ENCODE measurements at places on chromosomes 4 and X.

GRCh38 chr4:70508801-70509200 is 9.6 kb upstream of the AMTN start:
- DNase-seq, result no peak

DNA sequence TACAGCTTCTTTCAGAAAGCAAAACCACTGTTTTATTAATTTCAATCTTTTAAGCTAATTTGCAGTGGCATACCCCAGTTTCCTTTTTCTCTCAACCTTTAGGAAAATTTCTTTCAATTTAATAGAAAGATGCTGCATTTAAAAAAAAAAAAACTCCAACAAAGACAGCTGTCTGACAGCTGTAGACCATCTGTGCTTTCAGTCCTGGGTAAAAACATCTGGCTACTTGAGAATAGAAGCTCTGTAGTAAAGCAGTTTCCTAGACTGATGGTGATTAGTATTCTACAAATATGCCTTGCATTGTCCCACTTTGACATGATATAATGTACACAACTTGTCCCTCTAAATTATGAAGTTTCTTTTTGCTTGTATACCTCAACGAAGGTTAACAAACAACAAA is 197.8 kb downstream of the EDA start:
- no peak for DNase-seq

DNA sequence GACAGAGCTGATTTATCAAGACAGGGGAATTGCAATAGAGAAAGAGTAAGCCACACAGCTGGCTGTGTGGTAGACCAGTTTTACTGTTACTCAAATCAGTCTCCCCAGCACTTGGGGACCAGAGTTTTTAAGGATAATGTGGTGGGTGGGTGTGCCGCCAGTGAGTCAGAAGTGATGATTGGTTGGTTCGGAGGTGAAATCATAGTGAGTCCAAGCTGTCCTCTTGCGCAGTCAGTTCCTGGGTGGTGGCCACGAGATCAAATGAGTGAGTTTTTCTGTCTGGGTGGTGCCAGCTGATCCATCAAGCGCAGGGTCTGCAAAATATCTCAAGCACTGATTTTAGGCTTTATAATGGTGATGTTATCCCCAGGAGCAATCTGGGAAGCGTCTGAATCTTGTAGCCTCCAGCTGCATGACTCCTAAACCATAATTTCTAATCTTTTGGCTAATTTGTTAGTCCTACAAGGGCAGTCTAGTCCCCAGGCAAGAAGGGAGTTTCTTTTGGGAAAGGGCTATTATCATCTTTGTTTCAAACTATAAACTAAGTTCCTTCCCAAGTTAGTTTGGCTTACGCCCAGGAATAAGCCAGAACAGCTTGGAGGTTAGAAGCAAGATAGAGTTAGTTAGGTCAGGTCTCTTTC is 44.0 kb upstream of the PPP1R2C start:
- no peak for DNase-seq

- DNase-seq, result no peak
Observed at GRCh38 chr4:10722957-10723356, 38.4 kb upstream of the CLNK start.

DNA sequence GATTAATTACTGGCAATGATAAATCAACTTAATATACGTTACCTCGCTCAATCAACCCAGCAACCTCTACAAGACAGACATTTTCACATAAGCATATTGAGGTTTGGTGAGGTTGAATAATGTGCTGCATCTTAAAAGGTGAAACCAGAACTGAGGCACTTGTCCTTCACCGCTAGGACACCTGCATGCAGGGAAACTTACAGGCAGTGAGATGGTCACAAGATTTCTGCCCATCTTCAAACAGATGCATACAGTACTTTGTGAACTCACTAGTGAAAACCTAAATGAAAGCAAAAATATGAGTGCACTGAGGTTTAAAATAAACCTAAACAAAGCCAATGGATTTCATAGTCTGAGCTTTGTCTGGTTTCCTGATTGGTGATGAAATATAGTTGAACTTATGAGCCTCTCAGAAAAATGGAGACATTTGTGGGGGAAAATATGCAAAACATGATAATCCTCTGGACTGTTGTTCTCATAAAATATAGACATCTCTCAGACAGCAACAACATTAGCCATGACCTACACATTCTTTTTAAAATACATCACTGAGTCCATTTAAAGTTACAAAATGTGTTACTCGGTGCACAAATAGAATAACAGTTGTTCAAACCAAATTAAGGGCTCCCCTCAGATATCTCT is 20.9 kb upstream of the PRSS12 start:
- DNase-seq, result no peak

- no peak for DNase-seq
Observed at GRCh38 chr4:89879215-89879614, 15.4 kb upstream of the MMRN1 start.

- no peak for DNase-seq
Observed at GRCh38 chrX:118530219-118530911, 34.8 kb downstream of the DOCK11 start.

- DNase-seq, result no peak
Observed at GRCh38 chrX:119970574-119970973, 27.0 kb upstream of the NKAP start.

GRCh38 chr4:186137196-186137794 is 32.8 kb downstream of the FAM149A start:
- no peak for DNase-seq

DNA sequence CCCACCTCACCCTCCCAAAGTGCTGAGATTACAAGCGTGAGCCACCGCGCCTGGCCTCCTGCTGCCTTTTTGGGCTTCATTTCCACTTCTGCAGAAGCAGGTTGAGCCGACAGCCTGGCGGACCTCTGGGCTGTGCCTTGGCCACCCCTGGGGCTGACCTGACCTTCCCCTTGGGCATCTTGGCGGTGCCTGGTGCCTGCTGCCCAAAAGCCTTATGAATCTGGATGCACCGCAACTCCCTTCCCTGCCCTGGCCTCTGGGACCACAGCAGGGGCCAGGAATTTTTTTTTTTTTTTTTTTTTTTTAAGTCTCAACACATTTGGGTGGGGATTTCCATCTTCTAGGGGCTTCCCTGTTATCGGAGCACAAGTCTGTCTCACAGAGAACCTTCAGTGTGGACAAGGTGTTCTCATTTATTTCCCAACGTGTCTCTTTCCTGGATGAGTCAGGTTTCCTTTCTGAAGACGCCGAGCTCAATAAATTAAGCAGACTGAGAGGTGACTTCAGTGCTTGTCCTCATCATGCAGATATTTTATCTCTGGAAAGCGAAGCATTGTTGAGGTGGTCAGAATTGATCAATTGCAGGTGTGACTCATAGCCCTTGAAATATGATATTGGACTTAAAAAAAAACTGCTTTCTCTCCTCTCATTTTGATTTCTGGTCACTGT is 79.7 kb downstream of the SHROOM2 start:
- no peak for DNase-seq

DNA sequence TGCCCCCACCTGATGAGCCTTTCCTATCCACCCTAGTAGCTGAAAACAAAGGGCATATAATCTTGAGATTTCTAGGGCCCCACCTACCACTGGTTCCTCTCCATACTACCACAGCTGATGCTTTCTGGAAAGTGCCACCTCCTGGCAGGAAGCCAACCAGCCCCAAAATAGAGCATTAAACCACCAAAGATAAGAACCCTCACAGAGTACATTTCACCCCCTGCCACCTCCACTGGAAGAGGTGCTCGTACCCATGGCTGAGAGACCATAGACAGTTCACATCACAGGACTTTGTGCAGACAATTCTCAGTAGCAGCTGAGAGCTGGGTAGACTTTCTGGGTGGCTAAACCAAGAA is 94.1 kb downstream of the IRS4 start:
- no peak for DNase-seq

GRCh38 chrX:131741103-131741581 is 197.3 kb downstream of the OR13H1 start:
- peak; percentile 63 for DNase-seq
